ENCODE measurements at places on chromosomes 16 and 17.

DNA sequence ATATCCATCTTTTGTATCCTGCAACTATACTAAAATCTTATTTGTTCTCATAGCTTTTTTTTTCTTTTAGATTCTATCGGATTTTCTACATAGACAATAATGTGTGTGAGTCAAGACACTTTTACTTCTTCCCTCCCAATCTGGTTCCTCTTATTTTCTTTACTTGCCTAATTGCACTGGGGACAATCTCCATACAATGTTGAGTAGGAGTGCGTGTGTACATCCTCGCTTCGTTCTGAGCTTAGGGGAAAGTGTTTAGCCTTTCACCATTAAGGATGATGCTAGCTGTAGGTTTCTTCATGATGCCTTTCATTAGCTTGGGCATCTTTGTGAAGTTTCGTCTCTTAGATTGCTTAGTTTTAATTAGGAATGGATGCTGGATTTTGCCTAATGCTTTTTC lies 2.9 kb downstream of the SPATA32 start:
- DNase-seq: no peak

DNA sequence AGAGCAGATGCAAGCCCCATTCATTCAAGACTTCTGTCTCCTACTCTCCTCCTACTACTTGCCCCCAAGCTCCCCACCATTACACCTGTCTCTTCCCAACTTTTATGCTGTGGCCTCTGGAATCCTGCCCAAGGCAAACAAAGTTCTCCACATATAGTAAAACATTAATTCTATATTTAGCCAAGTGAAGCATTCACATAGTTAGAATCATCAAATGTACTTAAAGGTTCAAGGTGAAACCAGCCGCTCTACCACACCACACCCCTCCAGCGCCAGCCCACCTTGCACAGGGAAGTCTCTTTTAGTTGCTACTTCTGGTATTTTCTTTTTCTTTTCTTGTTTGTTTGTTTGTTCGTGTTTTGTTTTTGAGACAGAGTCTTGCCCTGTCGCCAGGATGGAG lies 25.4 kb upstream of the GUCY2D start:
- DNase-seq: no peak

- no peak for DNase-seq
Measured at GRCh38 chr16:85166699-85167588, 54.7 kb upstream of the CIBAR2 start.

DNA sequence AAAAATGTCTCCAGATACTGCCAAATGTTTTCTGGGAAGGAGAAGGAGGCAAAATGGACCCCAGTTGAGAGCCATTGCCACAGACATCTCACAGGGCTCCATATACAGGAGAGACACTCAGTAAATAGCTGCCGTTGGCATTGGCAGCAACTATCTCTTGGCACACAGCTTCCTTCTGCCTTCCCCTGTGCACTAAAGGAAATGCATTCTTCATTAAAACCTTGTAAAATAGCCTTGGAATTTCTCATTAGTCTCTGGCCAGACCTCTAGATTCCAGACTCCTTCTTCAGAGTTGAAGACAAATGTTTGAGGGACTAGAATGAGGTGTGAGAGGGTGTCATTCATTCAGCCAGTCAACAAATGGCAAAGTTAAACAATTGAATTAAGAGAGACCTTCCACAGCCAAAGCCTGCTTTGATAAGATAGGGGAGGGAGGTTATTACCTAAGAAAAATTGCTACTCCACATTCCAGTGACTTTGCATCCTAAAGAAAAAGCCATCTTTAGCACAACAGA lies 223.9 kb upstream of the HS3ST3A1 start:
- DNase-seq: no peak

DNA sequence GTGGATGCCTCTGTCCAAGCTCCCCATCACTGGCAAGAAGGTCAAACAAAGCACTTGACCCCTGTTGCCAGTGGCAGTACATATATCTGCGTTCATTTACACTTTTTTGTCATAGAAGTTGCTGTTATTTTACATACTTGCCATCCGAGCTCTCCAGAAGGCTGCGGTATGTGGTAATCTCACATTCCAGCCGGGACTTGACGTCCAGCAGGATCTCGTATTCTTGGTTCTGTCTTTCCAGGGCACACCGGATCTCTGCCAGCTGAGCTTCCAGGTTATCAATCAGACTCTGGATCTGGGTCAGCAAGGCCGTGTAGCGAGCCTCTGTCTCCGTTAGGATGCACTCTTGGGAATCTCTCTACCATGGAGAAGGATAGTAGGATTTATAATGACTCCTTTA lies 6.6 kb downstream of the KRT39 start:
- no peak for DNase-seq

GRCh38 chr17:63171428-63172393 lies 205.7 kb downstream of the TANC2 start:
- no peak for DNase-seq

DNA sequence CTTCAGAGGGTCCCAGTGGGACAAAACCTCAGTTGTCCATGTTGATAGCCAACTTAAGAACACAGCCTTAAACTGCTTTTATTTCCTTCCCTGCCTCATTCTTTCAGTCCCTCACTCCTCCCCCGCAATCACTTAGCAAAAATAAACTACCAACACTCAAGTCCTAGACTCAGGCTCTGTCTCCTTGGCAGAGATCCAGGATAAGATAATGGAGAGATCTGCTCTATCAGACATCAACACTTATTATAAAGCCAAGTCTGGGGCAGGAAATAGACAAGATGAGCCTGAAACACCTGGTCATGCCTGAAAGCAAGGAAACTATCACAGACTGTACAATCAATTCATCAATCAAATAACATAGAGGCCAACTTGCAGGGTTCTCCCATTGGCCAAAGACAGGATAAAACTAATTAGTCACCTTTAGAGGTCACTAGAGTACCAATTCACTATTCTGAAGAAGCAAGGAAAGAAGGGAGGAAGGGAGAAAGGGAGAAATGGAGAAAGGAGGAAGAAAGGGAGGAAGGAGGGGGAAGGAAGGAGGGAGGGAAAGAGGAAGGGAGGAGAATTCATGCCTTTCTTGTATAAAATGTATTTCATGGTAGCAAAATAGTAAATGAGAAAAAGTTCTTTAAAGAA lies 15.7 kb downstream of the HYDIN start:
- no peak for DNase-seq

DNA sequence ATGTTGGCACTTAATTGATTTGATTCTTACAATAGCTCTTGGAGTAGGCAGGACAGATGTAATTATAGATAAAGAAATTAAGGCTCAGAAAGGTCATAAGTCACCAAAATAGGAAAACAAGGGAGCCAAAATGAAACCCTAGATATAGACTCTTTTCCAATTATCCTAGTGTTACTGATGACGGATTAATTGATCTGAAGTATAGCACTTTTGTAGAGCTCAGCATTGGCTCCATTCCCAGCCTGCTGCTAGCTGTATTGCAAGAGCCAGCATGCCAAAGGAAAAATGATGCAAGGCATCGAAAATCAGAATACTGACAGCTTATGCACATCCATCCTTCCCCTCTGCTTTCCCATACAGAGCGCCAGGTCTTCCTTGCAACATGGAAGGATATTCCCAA lies 21.6 kb upstream of the RASL10B start:
- no peak for DNase-seq

GRCh38 chr16:68744744-68745280 lies 7.7 kb downstream of the CDH1 start:
- DNase-seq: no peak

- DNase-seq: no peak
Measured at GRCh38 chr16:69443927-69444631, 19.7 kb downstream of the CYB5B start.

- DNase-seq: no peak
Measured at GRCh38 chr17:41284546-41284945, 9.0 kb downstream of the KRTAP9-7 start.

DNA sequence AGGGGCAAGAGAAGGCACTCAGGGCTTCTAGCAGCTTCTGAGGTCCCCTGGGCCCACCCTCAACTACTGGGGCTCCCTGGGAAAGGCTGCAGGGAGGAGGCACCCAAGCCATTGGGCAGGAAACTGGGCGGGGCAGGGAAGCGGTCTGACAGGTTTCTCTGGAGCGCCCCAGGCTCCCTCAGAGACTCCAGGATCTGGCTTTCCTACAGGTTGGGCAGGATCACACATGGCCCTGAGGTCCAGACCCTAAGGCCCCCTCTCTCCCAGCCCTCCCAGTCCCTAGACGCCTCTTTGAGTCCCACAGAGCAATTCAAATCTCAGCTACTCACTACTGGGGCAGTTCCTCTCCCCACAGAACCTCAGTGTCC lies 14.3 kb downstream of the JUP start:
- DNase-seq: no peak

DNA sequence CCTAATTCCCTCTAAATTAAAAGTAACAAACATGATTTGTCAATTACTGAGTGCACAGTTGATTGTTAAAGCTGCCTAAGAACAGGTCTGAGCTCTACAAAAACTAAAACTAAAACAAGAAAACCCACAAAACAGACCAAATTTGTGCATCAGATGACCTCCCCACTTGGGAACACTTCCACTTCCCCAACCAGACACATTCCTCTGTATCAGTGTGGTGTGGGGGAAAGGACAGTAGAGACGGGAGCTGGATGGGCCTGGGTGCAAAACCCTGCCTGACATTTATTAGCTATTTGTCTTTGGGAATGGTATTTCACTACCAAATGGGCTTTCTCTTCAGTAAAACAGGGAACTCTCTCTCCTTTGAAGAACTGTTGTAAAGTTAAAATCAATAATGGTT lies 29.8 kb downstream of the STAT3 start:
- no peak for DNase-seq

DNA sequence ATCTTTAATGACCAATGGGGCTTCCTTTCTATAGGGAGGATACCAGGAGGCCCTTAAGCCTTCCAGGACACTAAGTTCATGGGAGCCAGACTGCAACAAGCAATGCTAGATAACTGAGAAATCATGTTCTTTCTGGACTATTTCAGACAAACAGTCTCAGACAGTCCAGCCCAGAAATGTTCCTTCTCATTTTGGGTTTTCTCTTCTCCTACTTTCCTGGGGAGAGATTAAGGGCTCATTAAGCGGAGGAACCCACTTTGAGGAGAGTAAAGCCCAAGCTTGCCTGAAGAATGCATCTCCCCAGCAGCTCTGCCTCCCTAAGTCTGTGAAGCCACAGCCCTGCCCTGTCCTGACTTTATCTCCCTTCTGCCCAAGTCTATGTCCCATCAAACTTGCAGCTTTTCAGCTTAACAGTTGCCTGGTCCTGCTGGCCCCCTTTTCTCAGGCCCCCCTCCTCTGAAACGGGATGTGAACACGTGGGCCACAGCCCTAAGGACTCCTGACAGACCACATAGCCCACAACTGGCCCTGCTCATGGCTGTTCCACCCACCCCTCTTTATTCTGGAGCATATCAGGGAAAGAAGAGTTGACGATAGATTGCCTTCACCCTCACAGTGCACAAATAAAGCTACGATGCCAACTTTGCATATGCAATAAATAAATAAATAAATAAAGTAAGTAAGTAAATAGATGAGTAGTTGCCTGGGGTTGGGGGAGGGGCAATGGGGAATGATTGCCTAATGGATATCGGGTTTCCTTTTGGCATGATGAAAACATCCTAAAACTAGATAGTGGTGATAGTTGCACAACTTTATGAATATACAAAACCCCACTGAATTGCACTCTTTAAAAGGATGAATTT lies 111.0 kb downstream of the N4BP1 start:
- no peak for DNase-seq

DNA sequence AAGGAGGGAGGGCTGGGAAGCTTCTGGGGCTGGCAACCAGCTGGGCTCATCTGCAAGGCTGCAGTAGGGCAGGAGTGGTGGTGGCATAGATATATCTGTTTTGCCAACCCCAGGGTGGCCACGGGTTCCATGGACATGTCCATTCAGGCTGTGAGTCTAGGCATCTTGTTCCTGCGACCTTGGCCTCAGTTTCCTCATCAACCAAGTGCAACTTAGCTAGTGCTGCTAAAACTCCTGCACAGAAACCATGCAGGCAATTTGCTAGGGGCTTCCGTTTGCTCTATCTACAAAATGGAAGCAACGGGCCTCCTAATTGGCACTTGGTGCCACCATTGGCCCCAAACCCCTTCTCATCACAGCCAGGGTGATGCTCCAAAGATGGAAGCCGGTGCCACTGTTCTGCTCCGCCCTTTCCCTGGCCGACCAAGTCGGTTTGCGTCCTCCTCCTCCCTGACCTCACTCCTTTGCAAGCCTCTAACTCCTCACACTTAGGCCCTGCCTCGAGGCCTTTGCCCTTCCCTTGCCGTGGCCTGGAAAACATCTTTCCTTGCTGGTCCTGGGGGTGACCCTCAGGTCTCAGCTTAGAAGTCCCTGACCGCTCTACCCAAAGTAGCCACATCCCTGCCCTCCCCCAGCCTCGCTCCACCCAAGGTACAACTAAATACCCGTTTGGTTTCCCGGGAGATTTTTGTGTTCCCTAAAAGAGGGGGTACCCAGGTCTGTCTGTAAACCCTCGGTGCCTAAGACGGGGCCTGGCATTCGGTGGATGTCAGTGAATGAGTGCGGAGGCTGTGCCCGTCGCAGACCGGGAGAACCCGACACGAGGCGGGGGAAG lies 1.2 kb downstream of the SREBF1 start:
- DNase-seq: no peak

DNA sequence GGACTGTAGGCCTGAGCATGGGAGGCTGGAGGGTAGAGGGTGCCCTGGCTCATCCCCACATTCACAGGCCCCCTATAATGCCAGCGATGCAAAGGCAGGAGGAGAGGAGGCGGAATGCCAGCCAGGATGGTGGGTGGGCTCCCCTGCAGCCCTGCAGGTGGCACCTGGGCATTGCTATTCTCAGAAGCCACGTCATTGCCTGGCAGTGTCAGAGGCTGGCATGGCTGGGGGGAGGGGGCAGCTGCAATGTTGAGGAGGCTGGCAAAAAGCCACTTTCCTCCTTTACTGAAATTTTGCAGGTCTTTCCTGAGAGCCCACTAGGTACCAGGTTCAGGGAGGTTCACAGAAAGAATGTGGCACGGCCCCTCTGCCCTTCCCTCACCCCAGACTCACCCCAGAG lies 36.2 kb downstream of the RAB11FIP4 start:
- DNase-seq: no peak

- no peak for DNase-seq
Measured at GRCh38 chr17:15965528-15965927, 20.6 kb downstream of the ADORA2B start.

- DNase-seq: no peak
Measured at GRCh38 chr16:69188716-69189115, 1.8 kb downstream of the SNTB2 start.

GRCh38 chr17:67359960-67360791 lies 6.2 kb downstream of the PSMD12 start:
- no peak for DNase-seq

GRCh38 chr17:78132084-78132676 lies 1.6 kb downstream of the TMC8 start:
- no peak for DNase-seq

- DNase-seq: no peak
Measured at GRCh38 chr16:65532258-65532657, 410.4 kb upstream of the CDH11 start.

DNA sequence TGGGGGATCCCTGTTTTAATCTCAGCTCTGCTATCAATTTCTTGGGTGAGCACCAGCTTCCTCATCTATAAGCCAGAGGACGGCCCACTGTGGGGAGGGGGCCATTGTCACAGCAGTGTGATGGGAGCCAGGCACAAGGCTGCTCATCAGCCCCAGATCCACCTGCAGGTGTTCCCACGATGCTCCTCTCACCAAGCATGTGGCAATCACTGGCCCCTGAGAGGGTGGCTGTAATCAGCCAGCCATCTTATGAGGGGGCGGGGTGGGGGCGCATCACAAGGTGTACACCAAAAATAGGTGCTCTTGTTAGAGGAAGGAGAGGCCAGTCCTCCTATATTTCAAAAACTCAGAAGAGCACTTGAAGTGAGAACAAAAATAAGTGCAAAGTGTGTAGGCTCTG lies 31.2 kb downstream of the HNF1B start:
- DNase-seq: no peak

- peak; percentile 70 for DNase-seq
Measured at GRCh38 chr16:50665128-50665878, 15.8 kb downstream of the SNX20 start.

- no peak for DNase-seq
Measured at GRCh38 chr17:67051155-67051538, 6.8 kb downstream of the CACNG1 start.

Data from stimulated activated CD4-positive, alpha-beta T cell treated with anti-CD3 and anti-CD28 coated beads, Interleukin-1b, Interleukin-23, amount 100 ng/mL, for 1 hour (primary cell).